ENCODE measurements at places on chromosomes 12 and 14.

DNA sequence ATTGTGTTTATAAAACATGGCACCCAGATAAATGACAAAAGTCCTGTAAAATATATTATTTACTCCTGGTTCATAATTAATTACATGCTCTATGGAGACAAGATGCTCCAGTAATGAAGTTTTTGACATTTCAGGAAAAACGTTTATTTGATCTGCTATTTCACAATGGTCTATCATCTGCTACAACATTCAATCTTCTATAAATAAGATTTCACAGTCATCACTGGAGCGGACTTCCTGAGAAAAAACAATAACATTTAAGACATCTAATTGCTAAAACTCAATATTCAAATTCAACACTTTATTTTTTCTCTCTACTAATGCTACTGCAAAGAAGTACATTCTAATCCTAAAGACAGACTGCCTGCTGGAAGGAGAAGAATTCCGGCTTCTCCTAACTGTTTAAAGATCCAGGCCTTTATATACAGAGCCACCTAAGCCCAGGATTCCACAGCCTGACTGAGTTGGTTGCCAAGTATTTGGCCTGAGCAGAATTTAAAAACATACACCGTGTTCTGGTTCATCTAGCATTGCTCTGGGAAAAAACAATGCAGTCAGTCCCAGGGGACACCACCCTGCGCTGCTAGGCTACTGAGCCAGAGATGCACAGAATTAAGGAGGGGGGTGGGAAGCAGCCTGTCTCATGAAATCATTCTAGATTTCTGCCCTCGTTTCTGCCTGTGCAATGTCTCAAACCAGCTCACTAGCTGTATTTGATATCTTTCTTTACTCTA, 58.0 kb downstream of the TMTC1 start:
- DNase-seq: no peak

DNA sequence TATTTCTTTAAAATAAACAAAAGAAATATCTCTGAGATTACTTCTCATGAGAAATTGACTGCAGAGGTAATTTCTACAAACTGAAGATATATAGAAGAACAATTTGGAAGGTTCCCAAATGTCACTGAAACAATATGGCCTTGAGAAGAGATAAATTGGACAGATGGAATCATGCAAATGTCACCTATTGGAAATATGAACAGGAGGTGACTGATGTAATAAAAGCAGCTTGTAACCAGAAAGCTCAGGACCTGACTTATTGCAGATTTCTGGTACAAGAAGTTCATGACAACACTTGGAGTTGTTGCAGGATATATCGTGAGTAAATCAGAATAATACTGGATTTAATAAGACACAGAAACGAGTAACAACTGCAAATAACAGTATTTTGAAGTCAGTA, 93.3 kb upstream of the TRHDE start:
- no peak for DNase-seq

DNA sequence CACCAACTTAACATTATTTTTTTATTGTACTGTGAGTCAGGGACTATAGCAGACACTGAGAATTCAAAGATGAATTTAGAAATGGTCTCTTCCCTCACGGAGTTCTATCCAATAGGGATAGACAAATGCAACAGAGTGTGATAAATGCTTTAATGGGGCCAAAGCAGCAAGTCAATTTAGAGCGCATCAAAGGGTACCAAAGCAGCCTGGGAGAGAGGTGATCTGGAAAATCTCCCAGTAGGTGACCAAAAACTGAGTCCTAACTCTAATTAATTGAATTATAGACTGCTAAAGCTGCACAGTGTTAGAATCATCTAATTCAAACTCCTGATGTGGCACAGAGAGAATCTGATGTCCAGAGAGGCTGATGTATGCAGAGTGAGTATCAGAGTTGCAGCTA, 2.6 kb downstream of the LIN7A start:
- no peak for DNase-seq

- DNase-seq: no peak
Observed at GRCh38 chr12:117342682-117343081, 18.7 kb downstream of the NOS1 start.

DNA sequence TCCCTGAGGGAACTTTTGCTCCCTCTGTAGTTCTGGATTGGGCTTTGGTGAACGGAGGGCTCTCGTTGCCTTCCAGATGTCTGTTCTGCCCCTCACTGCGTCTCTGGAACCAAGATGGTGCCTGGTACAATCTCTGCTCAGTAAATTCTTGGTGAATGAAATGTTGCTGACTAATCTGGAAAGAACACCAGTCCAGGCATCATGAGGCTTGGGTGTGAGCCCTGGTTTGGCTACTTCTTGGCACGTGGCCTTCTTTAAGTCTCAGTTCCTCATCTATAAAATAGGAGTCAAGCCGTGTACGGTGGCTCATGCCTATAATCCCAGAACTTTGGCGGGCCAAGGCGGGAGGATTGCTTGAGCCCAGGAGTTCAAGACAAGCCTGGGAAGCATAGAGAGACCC, 4.3 kb downstream of the HHIPL1 start:
- DNase-seq: no peak

GRCh38 chr14:101354726-101355125, 206.6 kb upstream of the DIO3 start:
- no peak for DNase-seq

GRCh38 chr12:121214855-121215745, 5.2 kb downstream of the P2RX4 start:
- DNase-seq: no peak

Measured in stimulated activated CD8-positive, alpha-beta memory T cell treated with anti-CD3 and anti-CD28 coated beads, Interleukin-7, amount 100 ng/mL, for 1 hour (primary cell).